Stimulated activated CD4-positive, alpha-beta T cell treated with anti-CD3 and anti-CD28 coated beads, Interleukin-15, amount 100 ng/mL, for 1 hour (primary cell): ENCODE measurements at places on chromosomes 12 and 14.

DNA sequence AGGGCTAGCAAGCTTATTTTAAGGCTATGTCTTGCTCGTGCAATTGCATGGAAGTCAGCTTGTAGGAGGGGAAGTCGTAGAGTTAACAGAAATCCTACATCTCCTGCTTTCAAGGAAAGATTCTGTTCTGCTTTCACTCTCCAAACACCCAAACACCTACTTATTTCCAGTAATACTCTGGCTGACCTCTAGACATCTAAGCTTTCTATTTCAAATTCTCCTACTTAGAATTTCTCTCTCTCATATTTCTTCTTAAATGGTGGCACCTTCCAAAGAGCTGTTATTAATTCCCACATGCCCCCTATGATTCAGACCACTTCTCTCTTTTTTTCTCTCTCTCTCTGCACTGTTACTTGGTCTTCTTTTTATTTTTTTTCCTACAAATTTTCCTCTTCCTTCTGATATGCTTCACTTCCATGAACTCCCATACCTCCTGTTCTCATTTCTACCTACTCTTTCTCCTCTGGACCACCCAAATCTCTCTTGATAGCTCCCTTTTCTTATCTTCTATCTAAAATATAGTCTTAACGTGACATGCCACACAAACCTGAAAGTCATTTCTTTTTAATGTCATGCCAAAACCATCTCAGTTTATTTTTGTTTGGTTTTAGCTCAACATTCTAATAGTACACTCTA, 90.8 kb downstream of the RPS6KA5 start:
- no peak for DNase-seq

DNA sequence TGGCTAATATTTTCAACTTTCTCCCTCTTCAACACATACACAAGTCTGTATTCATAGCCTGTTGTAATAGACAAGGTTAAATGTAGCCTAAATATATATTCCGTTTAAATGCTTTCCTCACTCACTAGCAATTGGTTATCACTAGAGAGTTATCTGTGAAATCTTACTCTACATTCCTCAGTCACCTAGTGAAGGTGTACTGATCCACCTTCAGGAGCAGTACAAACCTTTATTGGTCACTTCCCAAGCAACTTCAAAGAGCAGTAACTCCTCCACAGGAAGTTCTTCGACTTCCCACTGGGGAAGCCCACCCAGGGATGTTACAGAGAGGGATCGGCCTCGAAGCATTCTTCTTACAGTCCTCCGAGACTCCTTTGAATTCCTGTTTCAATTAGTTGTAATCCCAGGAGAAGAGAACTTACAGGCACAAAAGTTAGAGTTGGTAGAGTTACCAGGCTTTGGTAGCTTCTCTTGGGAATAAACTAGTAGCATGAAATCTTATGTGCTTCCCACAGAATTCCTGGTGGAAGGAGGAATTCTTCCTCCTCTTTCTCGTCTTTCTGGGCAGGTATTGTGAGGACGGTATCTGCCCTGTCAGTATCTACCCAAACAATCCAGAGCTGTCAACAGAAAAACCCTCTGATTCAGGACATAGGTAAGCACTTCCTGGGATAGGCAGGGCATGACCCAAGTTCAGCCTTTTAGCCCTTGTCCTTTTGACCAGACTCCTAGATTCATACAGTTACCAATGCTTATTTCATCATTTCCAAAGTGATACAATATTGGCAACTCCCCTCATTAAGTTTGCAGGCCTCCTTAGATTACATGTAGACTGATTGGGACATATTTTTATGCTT, at the start of gene GYS2:
GYS2 (minus strand) TSS at position 603 of the 857 bp plus-strand sequence; CDS start at position 348, 255 bp downstream.
- no peak for DNase-seq

- DNase-seq: no peak
Measured at GRCh38 chr12:116717466-116718437, 20.1 kb downstream of the SPRING1 start.

GRCh38 chr12:73659802-73660201, 877.8 kb upstream of the ATXN7L3B start:
- no peak for DNase-seq

DNA sequence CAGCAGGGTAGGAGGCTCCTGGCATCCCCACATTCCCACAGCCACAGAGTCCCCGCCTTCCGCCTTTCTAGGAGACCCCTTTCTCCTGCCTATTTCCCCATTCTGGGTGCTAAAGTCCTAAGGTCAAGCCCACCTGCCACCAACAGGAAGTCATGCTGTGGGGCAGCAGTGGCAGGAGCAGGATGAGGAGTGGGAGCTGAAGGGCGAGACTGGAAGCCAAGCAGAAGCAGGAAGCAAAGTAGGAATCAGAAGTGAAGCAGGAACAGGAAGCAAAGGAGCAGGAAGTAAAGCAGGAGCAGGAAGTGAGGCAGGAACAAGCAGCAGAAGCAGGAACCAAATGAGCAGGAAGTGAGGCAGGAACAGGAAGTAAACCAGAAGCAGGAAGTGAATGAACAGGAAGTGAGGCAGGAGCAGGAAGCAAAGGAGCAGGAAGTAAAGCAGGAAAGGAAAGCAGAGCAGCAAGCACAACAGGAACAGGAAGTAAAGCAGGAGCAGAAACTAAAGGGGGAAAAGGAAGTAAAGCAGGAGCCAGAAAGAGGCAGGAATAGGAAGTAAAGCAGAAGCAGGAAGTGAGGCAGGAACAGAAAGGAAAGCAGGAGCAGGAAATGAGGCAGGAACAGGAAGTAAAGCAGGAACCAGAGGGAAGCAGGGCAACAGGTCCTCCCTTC, 38.3 kb upstream of the RIMBP2 start:
- no peak for DNase-seq

DNA sequence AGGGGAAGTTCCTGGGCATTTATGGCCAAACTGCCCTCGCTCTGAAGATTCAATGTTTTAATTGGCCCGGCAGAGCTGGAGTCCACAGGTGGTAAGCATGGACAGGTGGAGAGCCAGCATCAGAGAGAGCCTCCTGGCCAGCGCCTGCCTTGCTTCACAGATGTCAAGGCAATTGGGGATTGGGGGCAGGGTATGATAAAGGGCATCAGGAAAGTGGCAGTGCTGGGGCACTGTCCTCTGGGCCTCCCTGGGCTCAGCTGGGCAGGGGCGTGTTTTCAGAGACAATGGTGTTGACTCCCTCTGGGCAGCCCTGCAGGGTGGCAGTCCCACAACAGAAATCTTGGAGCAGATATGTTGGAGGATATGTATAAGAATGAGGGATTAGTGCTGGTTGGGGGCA, 237.3 kb downstream of the CACNA1C start:
- no peak for DNase-seq

DNA sequence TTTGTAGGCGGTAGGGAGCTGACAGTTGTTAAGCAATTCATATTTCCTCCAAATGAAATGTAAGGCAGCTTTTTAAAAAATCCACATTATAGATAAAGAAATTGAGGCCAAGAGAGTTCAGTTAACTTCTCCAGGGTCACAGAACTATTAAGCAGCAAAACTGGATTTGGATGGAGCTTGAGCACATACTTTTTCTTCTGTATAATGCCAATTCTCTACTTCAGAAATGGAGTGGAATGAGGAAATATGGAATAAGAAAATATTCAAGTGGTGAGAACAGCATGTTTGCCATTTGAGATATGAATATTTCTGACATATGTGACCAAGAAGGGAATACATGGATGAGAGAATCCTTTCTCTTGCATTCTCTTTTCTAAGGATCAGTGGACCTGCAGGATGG, 233.1 kb downstream of the FOXG1 start:
- DNase-seq: no peak

- no peak for DNase-seq
Measured at GRCh38 chr14:52840877-52841276, 49.5 kb upstream of the GNPNAT1 start.

- DNase-seq: no peak
Measured at GRCh38 chr12:47867495-47867941, 37.3 kb downstream of the VDR start.

DNA sequence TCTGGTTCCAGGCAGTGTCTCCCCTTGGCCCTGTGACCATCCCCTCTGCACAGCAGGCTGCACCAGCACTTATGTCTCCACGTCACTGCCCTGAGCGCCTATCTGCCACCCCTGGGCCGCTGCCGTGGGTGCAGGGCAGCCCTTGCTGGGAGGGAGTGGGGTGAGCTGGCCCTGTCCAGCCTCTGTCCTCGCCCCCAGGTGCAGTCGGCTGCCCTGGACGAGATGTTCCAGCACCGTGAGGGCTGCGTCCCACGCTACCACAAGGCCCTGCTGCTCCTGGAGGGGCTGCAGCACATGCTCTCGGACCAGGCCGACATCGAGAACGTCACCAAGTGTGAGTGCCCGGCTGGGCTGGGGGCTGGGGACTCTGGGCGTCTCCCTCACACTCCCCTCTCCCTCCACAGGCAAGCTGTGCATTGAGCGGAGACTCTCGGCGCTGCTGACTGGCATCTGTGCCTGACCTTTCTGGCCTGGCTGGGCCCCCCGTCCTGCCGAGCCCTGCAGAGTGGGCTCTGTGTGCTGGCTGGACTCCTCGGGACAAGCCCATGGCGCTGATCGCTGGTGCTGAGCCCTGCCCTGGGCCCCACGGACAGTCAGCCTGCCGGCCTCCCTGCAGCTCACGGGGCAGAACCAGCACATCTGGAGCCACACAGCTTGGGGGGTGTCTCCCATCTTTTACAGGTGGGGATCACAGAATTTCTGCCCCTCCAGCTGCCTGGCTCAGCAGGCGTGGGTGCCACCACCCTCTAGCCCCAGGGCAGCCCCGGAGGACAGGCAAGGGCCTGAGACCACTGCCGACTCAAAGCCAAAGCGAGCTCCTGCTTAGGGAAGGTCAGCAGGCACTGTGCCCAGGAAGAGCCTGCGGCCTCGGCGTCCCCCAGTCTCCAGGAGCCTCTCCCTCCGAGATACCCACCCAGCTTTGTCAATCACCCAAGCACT, 7.9 kb upstream of the PUS1 start:
- DNase-seq: no peak

- DNase-seq: no peak
Measured at GRCh38 chr12:57772429-57773322, at the start of gene EEF1AKMT3. Gene EEF1AKMT3, plus strand, starts transcription at chr12:57772614. Its CDS starts 111 bp downstream, at chr12:57772725.

GRCh38 chr14:88195676-88196075, 127.4 kb downstream of the KCNK10 start:
- no peak for DNase-seq

- no peak for DNase-seq
Measured at GRCh38 chr12:100058482-100059029, 73.8 kb upstream of the ANKS1B start.

- DNase-seq: no peak
Measured at GRCh38 chr14:79965896-79966295, 245.4 kb downstream of the DIO2 start.

GRCh38 chr12:124665511-124665910, 98.1 kb upstream of the NCOR2 start:
- DNase-seq: no peak

- peak; percentile 78 for DNase-seq
Measured at GRCh38 chr12:120528861-120529525, at the start of gene COQ5. Gene COQ5, minus strand, starts transcription at chr12:120529158. Its CDS starts 17 bp downstream, at chr12:120529141.

- no peak for DNase-seq
Measured at GRCh38 chr12:85588221-85588620, 248.0 kb downstream of the RASSF9 start.

DNA sequence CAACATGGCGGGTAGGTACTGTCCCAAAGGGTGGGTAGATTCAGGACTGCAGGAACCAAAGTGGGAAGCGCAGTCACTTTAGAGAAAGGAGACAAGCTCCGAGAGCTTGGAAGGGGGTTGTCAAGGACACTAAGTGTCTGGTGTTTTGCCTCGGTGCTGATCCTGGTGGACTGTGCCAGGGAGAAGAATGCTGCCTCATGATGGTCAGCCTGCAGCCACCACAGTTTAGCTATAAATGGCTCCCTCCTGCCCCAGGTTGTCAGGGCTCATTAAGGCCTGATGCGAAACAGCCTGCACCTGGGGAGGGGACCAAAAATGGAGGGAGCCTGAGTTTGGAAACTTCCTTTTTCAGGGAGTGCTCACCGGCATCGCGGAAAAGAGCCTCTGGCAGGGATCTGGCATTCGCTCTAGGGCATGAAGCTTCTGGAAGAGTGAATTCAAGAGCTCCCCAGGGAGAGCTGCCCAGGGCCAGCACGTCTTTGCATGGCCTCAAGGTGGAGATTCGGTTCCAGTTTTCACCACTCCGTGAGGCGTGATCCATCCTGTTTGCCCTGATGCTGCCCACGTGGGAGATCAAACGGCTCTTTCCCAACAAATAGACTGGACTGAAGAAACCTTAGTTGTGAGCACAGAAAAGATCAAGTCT, 164.0 kb downstream of the FOXN3 start:
- DNase-seq: no peak

DNA sequence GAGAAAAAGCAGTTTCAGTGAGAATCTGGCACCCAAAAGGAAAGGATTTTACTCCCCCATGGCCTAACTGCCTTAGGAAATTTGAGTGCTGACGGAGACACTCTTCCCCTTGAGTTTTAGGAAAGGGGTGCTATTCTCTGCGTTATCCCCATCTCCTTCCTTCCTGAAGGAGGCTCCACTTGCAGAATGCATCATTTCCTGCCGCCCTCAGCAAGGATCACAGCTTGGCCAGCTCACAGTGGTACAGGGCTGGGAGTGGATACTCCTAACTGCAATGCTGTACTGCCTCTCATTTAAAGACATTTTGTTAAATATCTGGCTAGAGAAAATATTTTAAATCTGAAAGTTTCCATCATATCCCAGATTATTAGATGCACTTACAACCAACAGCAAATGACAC, 33.0 kb downstream of the RDH12 start:
- no peak for DNase-seq

GRCh38 chr14:61547186-61548069, 147.9 kb upstream of the HIF1A start:
- DNase-seq: no peak

DNA sequence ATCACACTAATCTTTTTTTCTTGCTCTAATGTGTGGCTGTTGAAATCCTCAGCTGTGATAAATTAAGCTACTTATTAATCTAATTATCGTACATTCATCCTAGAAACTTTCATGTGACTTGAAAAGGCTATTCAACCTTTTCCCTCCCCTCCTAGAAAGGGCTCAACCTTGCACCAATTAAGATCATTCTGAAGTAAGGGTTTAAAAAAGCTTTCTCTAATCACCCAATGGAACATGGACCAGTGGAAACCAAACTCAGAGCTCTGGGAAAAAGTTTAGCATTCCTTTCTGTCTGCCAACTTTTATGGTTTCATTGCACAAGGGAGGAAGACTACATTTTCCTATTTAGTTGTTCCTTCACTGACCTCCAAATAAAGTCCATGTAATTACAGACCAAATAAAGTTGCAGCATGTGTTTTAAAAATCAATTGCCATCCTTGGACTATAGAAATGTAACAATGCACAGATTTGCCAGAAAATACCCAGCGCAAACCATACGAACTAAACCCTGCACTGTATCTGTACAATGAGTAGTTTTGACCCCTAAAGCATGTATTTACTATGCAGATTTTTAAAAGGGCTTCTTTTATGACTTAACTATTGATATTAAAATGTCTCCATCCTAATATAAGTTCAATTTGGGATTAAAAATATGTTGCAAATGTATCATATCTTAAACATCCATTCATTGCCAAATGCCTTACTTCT, 142.6 kb upstream of the OTX2 start:
- no peak for DNase-seq

GRCh38 chr12:122963941-122964265, 2.4 kb downstream of the ABCB9 start:
- no peak for DNase-seq

- no peak for DNase-seq
Measured at GRCh38 chr12:33226671-33227070, 212.9 kb downstream of the SYT10 start.

GRCh38 chr12:71440763-71441748, 1.5 kb downstream of the LGR5 start:
- no peak for DNase-seq
